GM12891 (cell line): ENCODE measurements at places on chromosomes 1 and 21.

- no peak for DNase-seq
These were observed 766.5 kb upstream of the B3GALT2 start for GRCh38 chr1:193952778-193953374.

DNA sequence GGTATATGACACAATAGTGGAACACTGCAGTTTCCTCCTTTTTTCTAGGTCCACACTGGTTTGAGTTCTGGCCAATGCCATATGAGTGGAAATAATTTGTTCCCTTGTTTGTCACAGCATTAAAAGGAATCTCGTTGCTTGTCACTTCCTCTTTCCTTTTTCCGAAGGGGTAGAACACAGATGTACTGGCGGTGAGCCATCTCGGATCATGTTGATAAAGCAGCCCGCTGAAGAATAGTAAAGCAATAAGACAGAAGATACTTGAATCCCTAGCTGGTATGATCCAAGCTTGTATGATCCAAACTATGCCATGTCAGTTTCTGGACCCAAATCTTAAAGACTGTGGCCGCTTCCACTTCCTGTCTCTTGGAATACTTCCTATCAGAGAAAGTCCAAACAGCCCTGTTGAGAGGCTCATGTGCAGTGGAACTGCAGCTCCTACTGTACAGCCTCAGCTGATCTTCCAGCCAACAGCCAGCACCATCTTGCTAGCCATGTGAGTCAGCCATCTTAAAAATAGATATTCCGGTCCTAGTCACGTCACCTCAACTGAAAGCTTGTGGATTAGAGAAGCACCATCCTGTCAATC, 40.3 kb downstream of the CFHR5 start:
- no peak for DNase-seq

DNA sequence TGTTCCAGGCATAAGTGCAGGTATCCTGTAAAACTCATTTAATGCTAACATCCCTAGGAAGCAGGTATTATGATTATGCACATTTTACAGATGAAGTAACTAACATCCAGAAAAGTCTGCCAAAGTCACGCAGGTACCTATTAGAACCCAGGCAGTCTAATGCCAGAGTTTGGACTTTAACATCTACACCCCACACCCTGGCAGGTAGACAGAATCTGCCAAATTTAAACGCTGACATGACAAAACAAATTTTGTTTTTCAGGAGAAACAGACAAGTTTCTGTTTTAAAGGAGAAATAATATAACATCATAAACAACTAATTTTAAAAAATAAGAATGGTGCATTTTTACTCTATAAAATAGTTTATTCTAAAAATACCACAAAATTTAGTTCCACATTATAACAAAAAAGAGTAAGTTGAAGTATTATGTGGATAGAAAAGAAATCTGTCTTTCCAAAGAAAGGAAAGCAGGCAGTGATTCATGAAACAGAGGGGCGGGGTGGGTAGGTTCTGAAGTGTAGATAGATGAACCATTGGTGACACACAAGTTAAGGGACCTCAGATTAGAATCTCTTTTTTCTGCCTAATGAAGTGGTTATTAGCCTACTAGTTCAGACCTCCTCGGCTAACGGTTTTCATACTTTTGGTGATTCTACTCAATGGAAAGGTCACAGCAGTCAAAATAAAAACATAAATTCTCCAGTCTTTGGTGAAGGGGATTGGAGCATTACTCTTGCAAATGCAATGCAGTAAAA, 1.7 kb downstream of the ASPM start:
- no peak for DNase-seq

DNA sequence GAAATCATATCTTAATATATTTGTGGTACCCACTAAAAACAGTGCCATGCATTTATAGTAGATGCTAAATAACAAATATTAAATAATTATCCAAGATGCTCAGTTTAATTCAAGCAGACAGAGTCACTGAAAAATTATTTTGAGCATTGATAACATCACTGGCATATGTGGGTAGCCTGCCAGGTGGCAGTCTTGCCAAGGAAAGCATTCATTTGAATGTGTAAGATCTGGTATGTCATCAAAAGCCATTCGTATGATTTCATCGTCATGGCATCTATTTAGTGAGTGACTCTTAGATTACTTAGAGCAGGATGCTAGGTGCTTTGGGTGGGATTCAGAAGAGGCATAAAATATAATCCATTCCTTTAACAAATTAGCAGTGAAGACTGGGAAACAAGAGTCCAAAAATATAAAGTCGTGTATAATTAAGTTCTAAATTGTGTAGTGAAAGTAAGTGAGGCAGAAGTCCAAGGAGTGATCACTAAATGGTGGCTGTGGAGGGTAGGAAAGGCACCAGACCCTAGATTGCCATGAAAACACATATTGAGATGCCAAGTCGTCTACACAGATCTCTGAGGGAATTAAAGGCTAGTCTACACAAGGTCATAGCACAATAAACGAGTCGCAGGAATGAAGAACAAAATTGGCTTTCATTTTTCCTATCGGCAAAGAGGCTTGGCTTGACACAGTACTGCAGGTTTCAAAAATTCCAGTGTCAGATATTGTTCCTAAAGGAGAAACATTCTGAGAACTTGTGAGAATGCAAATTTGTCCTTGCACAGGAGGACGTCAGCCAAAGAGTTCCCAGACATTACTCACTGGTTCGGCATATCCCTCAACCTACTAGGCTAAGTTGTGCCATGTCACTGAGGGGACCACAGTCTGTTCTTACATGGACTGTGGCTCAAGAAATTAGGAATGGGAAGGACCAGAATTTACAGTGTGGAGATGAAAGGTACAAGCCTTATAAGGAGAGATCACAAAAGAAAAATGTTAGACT, 130.8 kb downstream of the LYPLAL1 start:
- DNase-seq: no peak

DNA sequence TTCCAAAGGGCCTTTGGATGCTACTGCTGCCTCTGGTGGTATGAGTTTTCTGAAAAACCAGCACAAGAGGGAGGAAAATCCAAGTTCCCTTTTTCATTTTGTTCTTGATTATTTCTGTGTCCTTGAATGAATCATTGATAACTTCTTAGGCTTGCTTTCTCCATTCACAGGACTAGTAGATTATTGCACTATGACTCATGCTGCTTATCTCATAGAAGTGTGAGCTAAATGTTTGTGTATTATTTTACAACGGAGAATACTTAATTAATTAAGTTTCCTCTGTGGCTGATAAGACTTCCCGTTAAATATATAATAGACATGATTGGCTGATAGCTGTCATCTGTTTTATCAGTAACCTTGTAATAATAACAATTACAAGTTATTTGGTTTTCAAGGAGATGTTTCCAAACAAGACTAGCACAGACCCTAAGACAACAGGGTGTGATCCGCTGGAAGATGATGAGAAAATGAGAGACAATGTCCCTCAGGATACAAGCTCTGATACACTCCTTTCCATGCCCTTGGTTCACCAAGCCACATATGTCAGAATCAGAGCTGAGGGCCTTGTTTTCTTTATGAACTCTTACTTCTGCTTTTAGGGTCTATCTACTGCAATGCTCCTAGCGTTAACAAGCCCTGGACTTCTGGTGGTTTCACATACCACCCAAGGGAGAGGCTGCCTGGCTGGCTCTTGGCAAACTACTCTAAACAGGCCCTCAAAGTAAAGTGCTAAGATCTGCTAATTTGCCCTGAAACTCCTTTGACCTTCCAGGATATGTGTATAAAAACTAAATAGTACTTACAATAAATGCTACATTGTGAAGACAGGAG, 1078.3 kb downstream of the TTLL7 start:
- no peak for DNase-seq
